DMS 273 treated with DMSO at 0.1 percent for 48 hours (cell line): ENCODE measurements at places on chromosomes 6 and 20.

- DNase-seq: no peak
Measured at GRCh38 chr20:278181-278580, 12.4 kb downstream of the C20orf96 start.

- DNase-seq: no peak
Measured at GRCh38 chr20:40956542-40957264, 71.9 kb upstream of the TOP1 start.

- DNase-seq: no peak
Measured at GRCh38 chr20:4546786-4547185, 174.9 kb upstream of the PRND start.

DNA sequence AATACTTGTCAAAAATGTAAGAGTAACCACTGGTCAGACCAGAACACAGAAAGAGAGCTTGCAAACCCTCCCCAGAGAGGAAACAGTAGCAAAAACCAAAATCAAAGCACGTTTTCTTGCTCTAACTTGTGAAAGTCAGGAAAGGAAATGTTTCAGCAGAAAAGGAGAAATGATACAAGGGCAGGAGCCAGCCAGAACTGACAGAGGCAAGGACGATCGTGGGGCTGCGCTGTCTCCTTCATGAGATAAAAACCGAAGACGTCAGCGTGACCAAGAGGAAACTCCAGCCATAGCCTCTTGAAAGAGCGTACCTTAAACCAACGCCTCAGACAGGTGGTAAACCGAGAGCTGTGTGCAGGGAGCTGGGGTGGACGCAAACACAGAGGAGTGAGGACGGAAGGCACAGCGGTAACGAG lies 27.5 kb downstream of the LAMA5 start:
- no peak for DNase-seq

- DNase-seq: no peak
Measured at GRCh38 chr20:50554694-50555579, 44.8 kb downstream of the PTPN1 start.

GRCh38 chr6:31712296-31712695 lies 2.9 kb upstream of the LY6G6D start:
- no peak for DNase-seq

DNA sequence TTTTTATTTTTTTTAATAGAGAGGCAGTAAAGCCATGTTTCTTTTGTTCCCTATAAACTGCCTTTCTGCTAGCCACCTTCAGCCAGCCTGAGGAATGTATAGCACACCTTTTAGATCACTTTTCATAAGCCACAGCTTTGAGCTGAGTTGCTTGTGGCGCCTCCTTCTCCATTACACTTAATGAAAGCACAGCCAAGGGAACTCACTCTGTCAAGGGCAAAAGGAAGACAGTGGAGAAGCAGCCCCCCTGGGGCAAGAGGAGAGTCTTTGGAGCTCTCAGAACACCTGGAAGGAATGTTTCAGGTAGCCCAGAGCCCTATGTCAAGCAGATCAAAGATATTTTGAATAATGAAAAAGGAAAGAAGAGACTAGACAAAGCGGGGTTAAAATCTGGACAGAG lies 235.1 kb downstream of the CLIC5 start:
- no peak for DNase-seq
